Aorta (tissue), 5 donors: ENCODE measurements at places on chromosomes 3 and 15. TPM values are rescaled to one million over a fixed set of nuclear protein-coding genes. Genes with fewer than 3 reads are reported as not detected.

DNA sequence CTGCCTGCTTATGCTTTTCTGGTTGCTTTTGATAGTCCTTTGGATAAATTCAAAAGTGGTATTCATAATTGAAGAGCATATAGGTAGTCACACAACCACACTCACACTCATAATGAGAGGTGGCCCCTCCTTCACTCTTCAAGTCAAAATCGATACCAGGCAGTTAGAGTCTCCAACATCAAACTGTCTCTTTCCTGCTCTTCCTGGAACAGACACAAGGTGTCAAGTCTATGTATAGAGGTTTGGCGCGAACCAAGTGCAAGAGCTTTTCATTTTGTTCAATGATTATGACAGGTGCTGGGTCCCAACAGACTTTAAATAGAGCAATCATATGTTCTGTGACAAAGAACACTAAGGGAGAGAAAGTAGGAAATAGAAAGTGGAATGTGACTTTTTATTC, 29.9 kb upstream of the RGMA start:
- no peak for DNase-seq

XYLB gene
- total RNA-seq = 2.2 TPM

CLSTN2 gene
- 18.0 TPM for total RNA-seq

DNA sequence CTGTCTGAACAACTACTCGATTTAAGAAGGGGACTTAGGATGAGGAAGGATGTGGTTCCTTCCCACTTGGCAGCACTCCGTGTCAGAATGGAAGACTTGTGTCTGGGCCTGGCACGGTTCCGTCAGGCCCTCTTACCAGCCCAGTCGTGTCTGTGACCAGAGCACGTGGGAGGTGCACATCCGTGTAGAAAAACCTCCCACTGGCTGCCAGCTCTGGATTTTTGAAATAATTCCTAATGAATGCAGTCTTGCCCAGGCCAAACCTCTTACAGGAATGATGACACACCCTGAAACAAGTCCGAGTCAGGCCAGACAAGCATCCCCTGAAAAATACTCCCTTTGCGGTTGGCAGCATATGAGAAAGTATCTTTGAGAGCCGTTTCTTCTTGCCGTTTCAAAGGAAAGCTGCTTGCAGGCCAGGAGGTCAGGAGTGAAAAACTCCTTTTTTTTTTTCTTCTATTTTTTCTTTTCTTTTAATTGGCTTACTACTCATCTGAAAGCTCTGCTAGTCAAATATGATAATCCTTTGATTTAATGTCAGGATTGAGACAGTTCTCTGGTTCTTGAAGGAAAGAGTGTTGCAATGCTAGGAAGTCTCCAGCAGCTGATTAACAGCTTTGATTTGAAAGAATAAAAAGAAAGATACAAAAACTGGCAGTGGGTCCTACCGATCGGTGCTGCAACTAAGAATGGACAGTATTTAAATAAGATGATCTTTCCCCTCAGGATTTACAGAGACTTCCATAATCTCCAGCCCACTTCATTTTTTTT, 19.8 kb downstream of the IL1RAP start:
- peak; percentile 88 for DNase-seq

DNA sequence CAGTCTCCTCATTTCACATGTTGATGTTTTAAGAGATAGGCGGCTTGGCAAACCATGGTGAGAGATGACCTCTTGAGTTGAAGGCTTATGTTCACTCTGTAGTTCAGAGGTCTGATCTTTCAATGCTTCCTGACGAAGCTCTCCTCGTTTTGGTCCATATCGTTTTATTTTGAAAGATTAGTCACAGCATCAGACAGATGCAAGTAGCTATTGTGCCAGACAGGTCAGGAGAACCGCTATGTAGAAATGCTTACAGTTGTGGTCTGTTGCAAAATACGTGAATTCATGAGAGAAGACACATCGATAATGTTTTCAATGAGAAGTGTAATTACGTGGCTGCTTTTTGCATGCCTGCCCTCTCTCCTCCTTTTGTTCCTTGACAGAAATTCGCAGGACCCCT, 47.5 kb downstream of the CHL1 start:
- DNase-seq = no peak

- no peak for DNase-seq
Measured at GRCh38 chr15:76565366-76565765, 228.8 kb downstream of the ISL2 start.

DNA sequence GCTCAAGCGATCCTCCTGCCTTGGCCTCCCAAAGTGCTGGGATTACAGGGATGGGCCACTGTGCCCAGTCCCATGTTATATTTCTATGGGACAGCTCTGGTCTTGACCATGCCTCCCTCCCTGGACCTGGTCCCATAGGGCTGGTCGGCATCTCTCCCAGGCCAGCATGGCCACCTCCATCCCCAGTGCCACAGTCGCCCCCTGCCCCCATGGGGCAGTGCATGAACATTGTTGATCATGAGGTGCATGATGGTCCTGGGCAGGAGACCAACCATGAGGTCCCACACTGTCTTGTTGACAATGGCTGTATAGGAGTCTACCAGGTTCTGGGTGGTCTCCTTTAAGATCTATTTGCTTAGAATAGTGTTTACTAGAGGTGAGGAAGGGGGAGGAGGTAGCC, 6.5 kb downstream of the RPS17 start:
- DNase-seq = no peak

- no peak for DNase-seq
Measured at GRCh38 chr3:135926664-135927063, 38.9 kb upstream of the PPP2R3A start.

SH3GL3 gene
- total RNA-seq = 0.62 TPM

DNA sequence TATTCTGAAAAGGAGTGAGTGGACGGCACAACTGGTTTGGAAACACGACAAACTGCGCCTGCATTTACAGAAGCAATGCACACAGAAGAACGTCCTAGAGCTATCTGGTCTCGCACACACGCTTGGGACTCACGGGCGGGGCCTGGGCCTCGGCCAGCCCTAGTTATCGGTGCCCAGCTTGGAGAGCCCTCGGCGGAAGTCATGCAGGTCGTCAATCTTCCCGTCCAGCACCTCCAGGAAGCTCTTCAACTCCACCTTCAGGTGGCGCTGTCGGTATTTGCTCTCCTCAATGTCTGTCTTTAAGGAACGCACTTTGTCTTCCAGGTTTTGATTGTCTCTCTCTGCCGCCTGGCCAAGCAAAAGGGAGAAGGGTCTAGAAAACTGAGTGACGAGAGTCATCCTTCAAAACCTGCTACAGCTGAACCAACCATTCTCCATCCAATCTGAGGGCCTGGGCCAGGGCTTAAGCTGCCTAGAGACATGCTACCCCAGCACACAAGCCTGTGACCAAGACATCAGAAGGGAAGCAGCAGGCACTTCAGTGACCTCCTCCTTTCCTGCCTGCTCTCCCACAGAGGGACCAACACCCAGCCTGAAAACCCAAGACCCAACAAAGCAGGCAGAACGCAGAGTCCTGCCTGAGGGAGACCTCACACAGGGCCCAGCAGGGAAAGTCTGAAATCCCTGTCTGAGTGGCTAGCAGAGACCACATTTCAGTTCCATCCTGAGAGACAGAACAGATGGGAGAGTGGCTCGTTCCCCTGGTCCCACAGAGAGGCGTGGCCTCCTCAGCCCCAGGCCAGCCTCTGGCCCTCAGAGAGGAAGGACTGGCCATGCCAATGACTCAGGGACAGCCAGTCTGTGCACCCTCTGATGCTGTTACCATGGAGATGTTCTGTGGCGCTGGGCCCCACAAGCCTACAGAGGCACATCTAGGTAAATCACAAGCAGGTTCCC, 40.4 kb downstream of the WHAMM start:
- DNase-seq = peak; percentile 79

SELENOK gene
- 44.0 TPM for total RNA-seq

SLC2A2 gene
- not detected for total RNA-seq

CLDN1 gene
- total RNA-seq = 4.5 TPM
